H9 (cell line): ENCODE measurements at places on chromosomes 16 and 17.
A peak's percentile ranks its signal among the peaks of the same experiment; 100 is the strongest.

DNA sequence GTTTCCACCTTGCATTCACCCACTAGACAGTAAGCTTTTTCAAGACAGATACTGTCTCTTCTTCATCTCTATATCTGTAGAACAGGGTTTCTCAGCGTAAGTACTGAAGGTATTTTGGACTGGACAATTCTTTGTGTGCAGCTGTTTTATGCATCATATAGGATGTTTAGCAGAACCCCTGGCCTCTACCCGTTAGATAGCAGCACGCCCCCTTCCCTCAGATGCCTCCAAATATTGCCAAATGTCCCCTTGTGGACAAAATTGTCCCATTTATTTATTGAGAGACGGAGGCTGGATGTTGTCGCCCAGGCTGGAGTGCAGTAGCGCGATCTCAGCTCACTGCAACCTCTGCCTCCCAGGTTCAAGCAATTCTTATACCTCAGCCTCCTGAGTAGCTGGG, 263.3 kb upstream of the TBX2 start:
- no peak for DNase-seq

DNA sequence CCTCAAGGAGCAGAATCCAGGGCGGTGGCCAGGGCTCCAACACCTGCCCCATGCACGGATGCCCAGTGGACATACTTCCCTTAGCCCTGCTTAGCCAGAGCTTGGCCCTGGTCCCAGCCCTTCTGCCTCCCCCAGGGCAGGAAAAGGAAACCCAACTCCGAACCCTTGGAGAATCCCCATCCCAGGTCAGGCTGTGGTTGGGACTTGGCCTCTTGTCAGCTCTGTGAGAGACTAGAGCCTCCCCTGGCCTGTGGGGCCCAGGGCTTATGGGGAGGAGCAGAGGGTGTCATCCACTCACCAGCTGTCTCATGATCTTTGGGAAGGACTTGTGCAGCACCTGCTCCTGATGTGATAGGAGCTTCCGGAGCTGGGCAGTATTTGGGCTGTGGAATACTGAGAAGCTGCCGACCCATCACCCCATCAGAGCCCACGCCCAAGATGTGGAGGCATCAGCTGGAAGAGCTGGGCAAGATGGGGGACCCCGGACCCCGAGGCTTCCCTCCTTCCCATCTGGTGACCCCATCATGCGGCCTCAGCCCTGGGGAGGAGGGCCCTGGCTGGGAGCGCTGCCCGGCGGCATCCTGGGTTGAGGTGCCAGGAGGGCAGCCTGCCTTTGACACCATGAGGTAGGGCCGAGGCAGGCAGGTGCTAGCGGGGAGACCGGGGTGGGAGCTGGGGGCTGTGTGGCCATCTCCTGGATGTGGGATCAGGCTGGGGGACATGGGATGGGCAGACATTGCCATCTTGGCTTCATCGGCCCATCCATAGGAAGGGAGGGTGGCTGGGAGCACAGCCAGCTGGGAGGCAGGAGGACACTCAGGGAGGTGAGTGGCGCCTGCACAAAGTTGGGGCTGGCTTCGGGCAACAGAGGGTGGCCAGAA, 45.1 kb downstream of the TNFRSF13B start:
- DNase-seq, result no peak

GRCh38 chr16:56910654-56911539, 21.0 kb upstream of the HERPUD1 start:
- no peak for DNase-seq

GRCh38 chr17:27520491-27521185, 64.4 kb downstream of the KSR1 start:
- DNase-seq, result no peak

DNA sequence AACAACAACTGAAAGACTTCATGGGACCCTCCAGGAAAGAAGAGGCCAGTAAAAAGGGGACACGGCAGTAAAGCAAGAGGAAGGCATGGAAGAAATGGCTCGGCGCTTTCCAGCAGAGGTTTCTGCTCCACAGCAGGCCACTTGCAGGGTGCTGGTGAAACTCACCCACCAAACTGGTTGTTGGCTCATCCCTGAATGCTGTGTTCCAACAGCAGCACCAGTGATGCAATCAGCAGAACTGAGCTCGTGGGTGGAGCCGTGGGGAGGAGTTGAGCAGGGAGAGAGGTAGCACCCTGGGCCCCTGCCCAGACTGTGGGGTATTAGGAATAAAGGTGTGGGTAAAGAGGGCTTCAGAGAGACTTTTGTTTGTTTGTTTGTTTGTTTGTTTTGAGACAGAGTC, 62.8 kb upstream of the ADCY9 start:
- no peak for DNase-seq

DNA sequence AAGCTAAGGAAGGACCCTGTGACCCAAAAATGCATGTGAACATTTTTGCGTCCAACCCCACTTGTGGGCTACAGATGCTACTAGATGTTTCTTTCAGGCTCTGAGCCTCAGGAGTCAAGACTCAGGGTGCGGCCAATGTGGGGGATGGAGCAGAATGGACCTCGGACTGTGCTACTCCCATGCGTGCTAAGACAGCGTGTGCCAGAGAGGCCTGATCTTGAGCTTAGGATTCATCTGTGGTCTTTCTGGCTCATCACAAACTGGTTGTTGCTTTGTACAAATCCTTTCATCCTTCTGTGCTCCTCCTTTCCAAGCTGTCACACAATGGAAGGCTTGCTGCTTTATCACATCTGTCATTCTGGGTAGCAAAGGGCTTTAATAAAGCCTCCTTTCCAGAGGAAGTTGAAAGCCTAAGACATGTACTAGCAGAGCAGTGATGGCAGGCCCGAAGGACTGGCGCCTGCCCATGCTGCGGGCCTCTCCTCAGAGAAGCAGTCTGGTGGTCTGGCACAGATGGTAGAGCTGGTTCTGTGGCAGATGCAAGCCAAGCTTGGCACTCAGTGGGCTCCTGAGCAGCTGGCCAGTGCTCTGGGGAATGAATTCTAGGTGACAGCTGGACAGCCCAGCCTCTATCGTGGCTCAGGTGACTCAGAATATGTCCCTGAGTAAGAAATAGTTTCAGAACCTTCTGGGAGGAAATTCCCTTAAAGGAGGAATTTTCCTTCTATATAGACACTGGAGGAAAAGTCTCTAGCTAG, 27.8 kb downstream of the COG4 start:
- no peak for DNase-seq

DNA sequence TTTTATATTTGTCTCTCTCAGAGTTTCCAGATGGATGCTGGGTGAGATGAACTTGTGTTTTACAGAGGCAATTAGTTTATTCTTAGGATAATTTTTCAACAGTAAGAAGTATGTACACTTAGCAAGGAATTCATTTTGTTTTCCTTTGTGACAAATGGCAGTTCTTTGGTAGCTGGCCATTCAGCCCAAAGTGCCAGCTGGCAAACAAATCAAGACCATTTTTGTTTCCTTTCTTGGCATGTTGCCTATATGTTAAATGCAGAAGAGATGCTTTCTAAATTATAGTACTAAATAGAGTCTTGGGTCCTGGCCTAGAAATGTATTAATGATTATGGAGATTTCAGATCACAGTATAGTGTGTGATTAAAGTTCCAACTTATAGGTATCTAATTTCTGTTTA, 337.1 kb downstream of the CNTNAP4 start:
- DNase-seq, result no peak

- no peak for DNase-seq
Observed at GRCh38 chr17:82149401-82150099, 51.5 kb upstream of the FASN start.

DNA sequence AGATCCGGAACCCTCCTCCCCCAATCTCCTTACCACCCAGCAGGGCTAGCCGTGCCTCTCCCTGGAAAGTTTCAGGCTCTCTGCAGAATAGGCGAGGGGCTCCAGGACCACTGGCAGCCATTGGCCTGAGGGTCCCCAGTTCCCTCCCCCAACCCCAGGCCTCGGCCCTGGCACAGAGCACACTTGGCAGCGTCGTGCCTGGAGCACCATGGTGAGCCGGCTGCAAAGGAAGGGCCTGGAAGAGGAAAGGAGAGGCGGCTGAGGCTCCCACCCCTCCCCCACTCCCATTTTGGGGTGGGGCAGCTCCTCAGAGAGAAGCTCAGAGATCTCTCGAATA, 369 bp upstream of the BTBD17 start:
- no peak for DNase-seq

- DNase-seq, result no peak
Observed at GRCh38 chr16:74738113-74738541, 36.5 kb downstream of the FA2H start.

GRCh38 chr17:48530887-48531272, at the start of gene HOXB1:
Gene HOXB1, minus strand, starts transcription at chr17:48531011. Its CDS starts 107 bp downstream, at chr17:48530904.
- peak; percentile 90 for DNase-seq

- DNase-seq, result no peak
Observed at GRCh38 chr17:13457783-13458182, 143.9 kb downstream of the HS3ST3A1 start.

DNA sequence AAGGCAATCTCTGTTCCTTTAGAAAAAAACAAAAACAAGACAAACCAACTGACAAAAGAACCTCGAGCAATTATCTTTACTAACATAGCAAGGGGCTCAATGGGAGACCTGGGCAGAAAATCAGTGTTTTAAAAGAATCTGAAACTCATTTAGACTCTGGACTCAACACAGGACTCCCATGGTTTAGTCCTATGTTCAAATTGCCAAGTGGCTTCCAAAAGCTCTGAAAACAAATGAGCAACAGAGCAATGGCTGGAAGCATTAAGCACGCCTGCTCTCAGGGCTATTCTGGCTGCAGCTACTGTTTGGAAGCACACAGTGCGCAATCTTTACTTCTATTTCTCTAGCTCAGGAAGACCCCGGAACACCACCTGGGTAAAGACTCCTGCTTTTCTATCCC, 162.0 kb downstream of the AATF start:
- DNase-seq, result peak; percentile 12

GRCh38 chr17:49209061-49209571, 1.3 kb downstream of the GNGT2 start:
- no peak for DNase-seq

GRCh38 chr16:9151597-9151996, 60.2 kb downstream of the HAPSTR1 start:
- DNase-seq, result no peak

DNA sequence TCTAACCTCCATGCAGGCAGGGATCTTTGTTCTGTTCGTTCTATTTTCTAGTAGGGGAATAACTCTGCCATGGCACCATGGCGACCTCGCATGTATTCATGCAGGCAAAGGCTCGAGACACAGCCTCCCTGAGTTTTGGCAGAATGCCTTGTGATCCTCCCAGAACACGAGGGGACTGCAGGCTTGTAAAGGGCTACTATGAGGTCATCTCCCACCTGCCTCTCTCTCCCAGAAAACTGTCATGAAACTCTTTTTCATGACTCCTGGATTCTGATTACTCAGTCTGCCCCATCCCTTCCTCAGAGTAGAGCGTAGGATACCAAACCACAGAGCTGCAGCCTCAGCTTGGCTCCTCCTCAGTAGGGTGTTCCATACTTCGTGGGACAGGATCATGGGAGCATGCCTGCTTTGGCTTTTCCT, 64.3 kb downstream of the IGF2BP1 start:
- DNase-seq, result no peak

DNA sequence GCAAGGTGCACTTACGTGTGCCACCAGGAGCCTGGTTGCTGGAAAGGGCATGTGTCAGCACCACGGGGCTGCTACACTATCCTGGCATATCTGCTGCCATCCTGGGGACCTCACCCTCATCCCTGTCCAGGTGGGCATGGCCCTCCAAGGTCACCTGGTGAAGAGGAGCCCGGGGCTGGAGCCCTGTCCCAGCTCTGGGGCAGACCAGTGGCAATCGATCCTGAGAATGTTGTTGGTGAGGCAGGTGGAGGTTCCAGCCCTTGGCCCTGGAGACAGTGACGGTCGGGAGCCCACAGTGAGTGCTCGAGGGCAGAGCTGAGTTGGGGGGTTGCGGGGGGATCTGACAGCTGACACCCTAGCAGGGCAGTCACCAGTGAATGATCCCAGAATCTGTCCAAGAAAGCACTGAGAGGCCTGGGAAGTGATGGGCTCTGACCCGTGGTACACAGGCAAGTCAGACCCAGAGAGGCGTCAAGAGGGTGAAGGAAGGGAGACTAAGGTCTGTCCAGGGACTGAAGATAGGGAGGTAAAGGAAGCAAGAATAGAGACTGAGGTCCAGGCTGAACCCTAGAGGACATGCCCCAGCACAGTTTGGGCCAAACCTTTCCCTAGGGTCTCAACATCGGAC, 17.6 kb downstream of the POLR3K start:
- DNase-seq, result no peak

GRCh38 chr16:19548144-19548543, 7.4 kb upstream of the VPS35L start:
- no peak for DNase-seq

GRCh38 chr16:8678068-8678927, 3.9 kb downstream of the ABAT start:
- no peak for DNase-seq

GRCh38 chr17:79953335-79953734, 82.3 kb downstream of the TBC1D16 start:
- DNase-seq, result no peak

GRCh38 chr16:71327720-71328119, 30.8 kb upstream of the CALB2 start:
- DNase-seq, result no peak

- DNase-seq, result no peak
Observed at GRCh38 chr16:65201511-65201910, 79.6 kb upstream of the CDH11 start.

GRCh38 chr16:76970087-76970744, 220.8 kb upstream of the MON1B start:
- DNase-seq, result no peak

DNA sequence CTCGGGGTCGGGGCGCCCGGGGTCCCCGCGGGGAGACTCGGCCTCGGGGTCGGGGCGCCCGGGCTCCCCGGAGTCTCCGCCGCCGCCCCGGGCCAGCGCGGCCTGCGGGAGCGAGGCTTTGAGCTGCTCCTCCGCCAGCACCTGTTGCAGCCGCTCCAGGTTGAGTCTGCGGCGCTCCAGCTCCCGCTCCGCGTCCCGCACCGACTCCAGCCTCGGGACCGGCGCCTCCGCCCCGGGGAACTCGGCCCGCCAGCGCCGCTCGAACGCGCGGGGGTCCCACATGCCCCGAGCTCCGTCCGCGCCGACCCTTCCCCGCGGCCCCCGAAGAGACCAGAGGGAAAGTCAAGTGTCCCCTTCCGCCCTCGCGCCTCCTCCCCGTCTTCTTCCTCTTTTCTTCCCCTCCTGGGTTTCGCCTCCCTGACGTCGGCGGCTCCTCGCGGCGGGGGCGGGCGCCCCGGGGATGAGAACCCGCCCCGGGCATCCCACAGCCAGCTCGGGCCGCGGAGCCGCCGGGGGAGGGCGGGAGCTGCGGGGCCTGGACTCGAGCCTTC, 40.8 kb upstream of the BHLHA9 start:
- peak; percentile 60 for DNase-seq

DNA sequence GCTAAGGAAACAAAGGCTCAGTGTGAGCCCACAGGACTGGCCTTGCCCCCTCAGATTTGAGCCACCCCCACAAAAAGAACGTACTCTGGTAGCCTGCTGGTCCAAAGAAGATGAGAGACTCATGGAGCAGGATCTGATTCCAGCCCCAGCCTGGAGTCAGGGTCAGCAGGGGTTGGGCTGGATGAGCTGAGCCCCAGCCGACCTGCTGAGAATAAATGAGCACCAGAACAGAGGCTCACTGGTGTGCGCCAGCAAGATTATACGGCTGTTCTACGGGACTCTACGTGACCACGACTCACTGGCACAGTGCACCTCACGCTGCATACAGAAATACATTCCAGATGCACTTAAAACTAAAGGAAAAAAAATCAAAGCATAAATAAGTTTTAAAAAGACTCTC, 186.0 kb upstream of the RPL38 start:
- DNase-seq, result no peak

GRCh38 chr16:74466872-74467271, 45.6 kb upstream of the CLEC18B start:
- no peak for DNase-seq
